K562 (cell line): ENCODE measurements at places on chromosomes 2 and 18.

DNA sequence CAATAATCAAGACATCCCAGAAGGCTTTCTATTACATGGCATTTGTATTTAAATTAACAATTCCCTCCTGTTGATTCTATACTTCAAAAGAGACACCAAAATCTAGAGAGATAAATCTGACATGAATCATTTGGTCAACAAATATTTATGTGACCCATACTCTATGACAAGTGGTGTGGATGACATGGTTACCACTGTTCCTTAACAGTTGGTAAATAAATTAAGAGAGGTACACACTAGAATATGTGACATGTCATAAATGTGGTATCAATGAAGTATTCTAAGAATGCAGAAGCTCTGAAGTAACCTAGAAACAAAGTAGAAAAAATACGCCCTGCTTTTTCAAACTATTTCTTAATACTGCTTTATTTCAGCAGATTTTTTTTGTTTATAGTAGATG lies 255.4 kb downstream of the EXOC6B start:
- no peak for DNase-seq

DNA sequence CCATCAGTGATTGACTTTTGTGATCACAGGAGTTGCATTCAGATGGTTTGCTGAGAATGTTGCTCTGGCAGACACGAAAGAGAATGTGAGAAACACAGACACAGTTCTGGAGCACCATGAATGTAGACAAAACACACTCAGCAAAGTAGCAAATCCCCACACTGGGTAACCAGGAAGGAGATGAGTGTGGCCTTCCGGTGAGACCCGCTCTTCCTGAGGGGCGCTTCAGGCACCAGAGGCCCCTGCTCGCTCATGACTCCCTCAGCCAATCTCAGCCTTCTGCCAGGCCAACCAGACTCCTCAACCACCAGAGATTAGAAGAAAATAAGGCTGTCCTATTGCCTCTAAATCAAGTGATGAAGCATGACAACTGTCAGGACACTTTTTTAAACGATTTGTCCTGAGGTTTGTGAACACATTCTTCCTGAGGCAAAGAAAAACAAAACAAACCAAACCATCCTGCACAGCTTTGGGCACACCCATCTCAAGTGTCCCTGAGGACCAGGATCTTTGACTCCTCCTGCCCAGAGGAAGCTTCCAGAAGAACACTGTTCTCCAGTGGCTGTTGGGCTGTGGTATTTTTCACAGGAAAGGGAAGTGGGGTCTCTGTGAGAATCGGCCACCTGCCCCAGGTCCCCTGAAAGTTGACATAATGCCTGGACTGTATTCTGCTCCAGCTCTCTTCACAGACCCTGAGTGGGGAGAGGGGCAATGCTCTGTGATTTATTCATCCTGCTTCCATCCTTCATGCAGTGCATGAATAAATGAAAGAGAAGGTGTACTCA lies 152.8 kb downstream of the BCL11A start:
- no peak for DNase-seq

GRCh38 chr2:202758604-202759003 lies 113.0 kb downstream of the ICA1L start:
- DNase-seq: no peak

- DNase-seq: no peak
These were observed 15.4 kb downstream of the CAVIN2 start for GRCh38 chr2:191831410-191831994.

- no peak for DNase-seq
These were observed 50.5 kb upstream of the TXNDC2 start for GRCh38 chr18:9835113-9835755.

GRCh38 chr2:109351164-109351756 lies 222.3 kb downstream of the SH3RF3 start:
- DNase-seq: no peak

GRCh38 chr2:10668402-10669012 lies 21.3 kb downstream of the NOL10 start:
- DNase-seq: peak; percentile 28

- no peak for DNase-seq
These were observed 194.4 kb downstream of the ALK start for GRCh38 chr2:29726976-29727375.

- DNase-seq: no peak
These were observed 56.5 kb upstream of the TWIST2 start for GRCh38 chr2:238791354-238791753.

DNA sequence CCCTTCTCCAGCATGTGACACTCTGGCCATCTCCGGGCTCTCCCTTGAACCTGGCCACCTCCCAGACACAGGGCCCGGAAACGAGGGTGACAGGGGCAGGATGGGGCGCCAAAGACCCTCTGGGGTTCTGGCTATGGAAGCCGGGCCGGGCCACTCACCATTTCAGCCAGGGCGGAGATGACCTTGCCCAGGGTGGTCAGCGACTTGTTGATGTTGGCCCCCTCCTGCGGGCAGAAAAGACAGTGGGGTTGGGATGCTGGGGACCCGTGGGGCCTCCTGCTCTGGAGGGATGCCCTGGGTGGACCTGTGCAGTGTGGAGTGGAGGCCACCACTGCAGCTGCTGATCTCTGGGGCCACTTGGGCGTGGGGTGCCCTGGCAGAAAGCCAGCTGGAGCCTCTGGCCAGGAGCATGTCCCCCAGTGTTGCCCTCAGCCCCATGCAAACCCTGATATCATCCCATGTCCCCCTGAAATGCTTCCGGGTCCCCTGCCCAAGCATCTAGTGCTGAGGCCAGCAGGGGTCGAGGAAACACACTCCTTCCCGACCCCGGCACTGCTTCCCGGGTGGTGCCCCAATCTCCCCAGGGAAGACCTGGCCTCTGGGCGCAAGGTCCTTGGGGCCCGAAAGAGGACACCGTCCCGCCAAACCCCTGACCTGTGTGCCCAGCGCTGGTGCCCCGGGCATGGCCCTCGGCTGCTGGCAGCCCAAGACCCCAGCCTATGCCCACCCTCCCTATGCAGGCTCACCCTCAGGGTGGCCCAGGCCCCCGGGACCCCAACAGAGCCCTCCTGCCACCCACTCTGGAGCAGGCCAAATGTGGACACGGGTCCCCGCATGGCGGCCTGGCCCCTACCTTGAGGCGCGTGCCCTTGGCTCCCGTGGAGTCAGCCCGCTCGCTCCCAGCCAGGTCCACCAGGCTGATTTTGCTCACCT lies 36.9 kb downstream of the KIF1A start:
- no peak for DNase-seq

GRCh38 chr18:5468394-5468793 lies 75.4 kb downstream of the EPB41L3 start:
- no peak for DNase-seq

GRCh38 chr2:60699617-60700016 lies 56.5 kb upstream of the PAPOLG start:
- no peak for DNase-seq

GRCh38 chr2:11984316-11985158 lies 238.1 kb downstream of the LPIN1 start:
- no peak for DNase-seq

DNA sequence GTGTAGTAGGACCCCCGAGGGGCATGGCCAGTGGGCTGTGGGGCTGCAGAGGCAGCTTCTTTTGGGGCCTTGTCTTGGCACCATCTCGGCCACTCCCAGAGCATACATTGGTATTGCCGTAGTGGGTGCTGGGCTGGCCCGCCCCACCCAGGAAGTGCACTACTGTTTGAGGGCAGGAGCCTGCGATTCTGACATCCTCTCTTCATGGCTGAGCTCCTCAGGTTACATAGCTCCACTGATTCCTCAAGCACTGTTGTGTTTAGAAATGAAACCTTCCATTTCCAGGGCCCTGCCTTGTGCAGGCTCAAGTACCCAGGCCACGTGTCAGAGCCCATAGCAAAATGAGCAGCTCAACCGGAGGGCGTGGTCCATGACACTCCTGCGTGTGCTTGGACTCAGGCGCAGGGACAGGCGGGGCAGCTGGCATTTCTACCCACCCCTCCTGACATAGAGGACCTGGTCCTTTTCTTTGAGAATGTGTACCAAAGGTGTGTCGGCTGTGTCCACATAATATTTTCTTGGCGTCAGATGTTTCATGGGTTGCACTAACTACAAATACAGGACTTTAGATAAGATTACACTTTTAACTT lies 67.9 kb downstream of the DGKD start:
- peak; percentile 38 for DNase-seq

DNA sequence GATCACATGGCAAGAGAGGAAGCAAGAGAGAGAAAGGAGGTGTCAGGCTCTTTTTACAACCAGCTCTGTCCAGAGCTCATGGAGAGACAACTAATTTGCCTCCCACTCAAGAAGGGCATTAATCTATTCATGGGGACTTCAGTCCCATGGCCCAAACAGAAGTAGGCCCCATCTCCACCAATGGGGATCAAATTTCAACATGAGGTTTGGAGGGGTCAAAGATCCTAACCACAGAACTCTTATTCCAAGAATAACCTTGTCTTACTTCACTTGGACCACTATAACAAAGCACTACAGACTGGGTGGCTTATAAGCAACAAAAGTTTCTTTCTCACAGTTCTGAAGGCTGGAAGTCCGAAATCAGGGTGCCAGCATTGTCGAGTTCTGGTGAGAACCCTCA lies 31.8 kb downstream of the GRB14 start:
- no peak for DNase-seq

- no peak for DNase-seq
These were observed 157.6 kb upstream of the NRP2 start for GRCh38 chr2:205524656-205525055.

GRCh38 chr18:22088029-22088428 lies 81.4 kb upstream of the GATA6 start:
- DNase-seq: no peak

GRCh38 chr2:105739944-105740530 lies 4.7 kb upstream of the NCK2 start:
- no peak for DNase-seq

- no peak for DNase-seq
These were observed 18.4 kb downstream of the HDAC4 start for GRCh38 chr2:239382384-239382880.

- no peak for DNase-seq
These were observed 819.7 kb upstream of the ZEB2 start for GRCh38 chr2:145339646-145340045.

DNA sequence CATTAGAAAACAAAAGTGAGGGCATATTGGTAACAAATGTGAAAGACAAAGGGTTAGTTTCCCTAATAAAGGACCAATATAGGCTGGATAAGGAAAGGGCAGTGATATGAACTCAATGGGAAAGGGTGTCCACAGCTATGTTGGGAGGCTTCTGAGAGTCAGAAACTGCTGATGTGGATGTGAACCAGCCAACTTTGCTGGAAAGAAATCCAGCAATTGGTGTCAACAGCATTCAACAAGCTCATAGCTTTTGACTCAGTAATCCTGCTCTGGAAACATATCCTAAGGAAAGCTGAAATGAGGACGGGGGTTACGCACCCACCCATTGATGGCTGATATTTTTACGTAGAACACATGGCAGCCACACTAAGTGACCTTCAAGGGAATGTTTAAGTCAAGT lies 63.7 kb downstream of the ARL4C start:
- DNase-seq: no peak

DNA sequence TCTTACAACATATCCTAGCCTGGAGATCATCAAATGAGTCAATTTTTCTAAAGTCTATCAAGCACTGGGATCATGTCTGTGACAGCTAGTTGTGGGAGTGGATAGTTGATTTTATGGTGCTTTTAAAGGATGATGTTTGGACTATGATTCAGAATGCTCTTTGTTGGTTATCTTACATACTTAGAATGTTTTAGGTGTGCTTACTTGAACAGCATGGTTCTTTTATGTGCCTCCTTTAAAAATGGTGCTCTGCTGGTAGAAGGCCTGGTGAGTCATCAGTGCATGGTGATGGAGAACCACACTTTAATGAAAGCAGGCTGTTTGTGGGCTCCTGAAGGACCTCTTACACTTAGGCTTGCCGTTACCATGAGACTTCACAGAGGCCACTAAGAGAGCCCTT lies 682.7 kb upstream of the FANCL start:
- no peak for DNase-seq

DNA sequence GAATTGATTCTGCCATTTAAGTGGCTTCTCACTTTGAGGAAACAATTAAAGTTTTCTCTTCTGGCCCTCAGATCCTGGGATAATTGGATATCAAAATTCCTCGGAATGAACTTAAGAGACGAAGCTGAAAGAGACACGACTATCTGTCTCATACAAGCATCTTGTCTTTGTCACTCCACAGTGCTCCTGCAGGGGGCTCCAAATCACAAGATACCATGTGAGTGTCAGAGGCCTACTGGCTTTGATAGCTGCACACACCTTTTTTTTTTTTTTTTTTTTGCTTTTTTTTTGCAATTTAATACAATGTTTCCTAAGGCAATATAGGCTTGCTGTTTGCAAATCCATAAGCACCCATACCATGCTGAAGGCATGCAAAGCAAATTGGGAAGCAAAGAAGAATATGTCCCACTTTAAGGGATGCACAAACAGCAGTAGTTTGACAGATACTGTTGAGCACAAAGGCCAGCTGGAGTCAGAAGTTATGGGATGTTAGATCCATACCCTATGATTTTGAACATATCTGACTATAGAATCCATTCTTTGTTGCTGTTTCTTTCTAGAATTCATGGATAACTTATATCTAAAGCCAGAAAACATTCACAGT lies 109.0 kb upstream of the CBLN2 start:
- peak; percentile 29 for DNase-seq

DNA sequence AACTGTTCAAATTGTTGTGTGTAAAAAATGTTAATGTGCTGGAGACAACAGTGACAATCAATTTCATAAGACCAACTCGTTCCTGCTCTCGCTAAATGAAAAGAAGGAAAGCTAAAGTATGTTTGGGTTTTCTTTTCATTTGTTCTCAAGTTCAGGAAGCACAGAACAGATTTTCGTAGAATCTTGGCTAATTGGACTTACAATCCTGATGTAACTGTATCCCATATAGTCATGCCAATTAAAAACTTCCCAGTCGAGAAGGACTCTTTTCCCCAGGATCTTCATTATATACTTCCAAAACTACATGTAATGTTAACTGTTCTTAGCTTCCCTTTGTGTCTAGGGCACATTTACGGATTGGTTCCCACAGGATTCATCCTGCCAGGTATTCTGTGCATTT lies 135.4 kb upstream of the ITGB6 start:
- no peak for DNase-seq

- DNase-seq: no peak
These were observed 39.8 kb upstream of the TNFRSF11A start for GRCh38 chr18:62285281-62285680.

DNA sequence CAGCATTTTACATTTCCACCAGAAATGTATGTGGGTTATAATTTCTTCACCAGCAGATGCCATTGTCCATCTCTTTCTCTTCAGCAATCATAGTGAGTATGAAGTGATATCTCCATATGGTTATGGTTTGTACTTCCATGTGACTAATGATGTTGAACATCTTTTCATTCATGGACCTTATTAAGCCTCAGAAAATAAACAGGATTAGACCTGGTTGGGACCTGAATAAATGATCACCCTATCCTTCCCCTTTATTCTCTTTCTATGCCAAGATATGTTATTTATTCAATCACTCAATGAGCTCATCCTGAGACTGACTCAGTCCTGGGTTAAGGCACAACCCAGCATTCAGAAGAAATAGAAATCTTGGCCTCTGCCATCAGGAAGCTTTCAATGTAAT lies 86.6 kb downstream of the ANTXR1 start:
- DNase-seq: no peak
